Stimulated activated CD4-positive, alpha-beta T cell treated with anti-CD3 and anti-CD28 coated beads, TNF-alpha, amount 100 ng/mL, for 4 hours (primary cell): ENCODE measurements at places on chromosomes 7 and 10.

GRCh38 chr10:46549171-46550075, 7.0 kb downstream of the GPRIN2 start:
- no peak for DNase-seq

- no peak for DNase-seq
Observed at GRCh38 chr7:129951226-129952085, 1.3 kb downstream of the UBE2H start.

- DNase-seq: no peak
Observed at GRCh38 chr10:119031496-119032059, 2.1 kb downstream of the NANOS1 start.

GRCh38 chr7:11831156-11831735, 752 bp downstream of the THSD7A start:
- DNase-seq: no peak

DNA sequence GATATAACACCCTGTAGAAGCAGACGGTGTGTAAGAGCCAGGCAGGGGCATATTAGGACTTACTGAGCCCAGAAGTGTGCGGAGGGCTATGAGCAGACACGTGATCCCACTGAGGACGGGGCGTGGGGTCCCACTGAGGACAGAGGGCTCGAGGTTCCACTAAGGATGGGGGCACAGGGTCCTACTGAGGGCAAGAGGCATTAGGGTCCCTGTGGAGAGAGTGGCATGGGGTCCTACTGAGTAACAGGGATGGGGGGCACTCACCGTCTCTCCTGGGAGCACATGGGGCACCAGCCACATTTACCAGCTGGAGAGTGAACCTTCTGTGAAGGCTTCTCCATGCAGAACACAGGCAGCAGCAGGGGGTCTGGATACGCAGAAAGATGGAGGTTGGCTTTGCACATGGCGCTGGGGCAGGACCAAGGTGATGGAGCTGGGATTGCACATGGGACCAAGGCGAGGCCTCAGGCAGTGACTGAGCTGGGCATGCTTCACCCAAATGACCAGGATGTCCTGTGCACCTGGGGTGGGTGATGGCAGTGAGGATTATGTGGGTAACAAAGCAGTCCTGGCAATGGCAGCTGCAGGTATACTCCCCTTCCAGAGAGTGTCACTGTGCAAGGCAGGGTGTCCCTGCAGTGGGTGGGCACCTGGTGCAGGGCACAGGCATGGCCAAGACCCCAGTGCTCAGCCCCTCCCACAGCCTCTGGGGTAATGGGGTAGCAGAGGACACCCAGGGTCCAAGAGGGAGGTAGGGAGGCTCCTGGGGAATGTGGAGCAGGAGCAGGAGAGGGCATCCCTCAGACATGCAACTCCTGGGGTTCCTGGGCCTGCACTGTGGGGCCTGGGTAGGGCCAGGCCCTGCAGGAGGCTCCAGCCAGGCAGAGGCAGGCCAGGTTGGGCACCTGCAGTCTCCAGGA, 278.1 kb downstream of the TCERG1L start:
- no peak for DNase-seq

DNA sequence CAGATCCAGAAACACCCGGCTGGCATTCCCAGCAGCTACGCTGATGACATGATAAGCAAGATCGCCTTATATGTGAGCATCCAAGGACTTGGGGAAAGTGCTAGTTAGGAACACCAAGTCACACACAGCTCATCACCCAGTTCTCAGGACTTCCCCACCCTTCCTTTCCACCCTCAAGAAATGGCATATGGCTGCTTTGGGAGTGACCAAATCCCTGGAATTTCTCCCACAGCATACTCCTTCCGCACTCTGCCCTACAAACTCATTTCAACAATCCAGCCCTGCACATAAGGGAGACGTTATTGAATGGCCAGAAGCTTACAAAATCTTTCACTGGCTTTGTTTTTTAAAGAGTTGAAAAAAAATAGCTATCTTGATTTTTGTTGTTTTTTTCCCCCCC, 4.2 kb downstream of the ITIH5 start:
- no peak for DNase-seq

DNA sequence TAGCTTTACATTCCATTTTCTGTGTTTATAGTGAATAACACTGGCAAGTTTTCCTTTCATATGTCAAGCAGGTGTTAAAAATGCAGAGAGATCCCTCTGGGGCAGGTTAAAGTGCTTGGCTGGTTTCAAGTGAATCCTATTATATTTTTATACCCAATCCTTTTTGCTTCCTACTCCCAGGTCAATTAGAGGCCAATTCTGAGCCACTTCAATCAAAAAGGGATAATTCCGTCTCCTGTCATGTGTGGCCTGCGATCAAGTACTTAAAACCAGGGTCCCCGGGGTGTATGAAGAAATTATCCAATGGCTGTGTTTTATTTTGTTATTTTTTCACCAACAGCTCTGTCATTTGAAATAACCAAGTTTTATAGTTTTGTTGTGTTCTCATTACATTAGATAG, 313.2 kb downstream of the PRPF18 start:
- DNase-seq: no peak

DNA sequence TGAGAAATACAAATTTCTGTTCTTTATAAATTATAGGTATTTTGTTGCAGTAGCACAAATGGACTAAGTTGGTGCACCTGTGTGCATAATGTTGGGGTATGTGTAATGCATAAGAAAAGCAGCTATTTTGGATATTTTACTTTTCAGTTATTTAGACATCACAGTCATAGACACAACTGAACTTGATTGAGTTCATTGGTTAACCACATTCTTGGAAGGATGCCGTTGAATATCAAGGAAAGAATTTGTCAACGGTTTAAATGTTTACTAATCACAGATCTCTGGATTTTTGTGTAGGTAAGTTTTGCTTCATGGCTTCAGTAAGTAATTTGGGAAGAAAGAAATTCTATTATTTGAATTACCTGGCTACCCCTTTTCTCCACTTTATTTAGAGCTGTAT, 4.1 kb downstream of the OTUD1 start:
- no peak for DNase-seq

- DNase-seq: no peak
Observed at GRCh38 chr10:43217563-43218205, 49.2 kb downstream of the RASGEF1A start.

DNA sequence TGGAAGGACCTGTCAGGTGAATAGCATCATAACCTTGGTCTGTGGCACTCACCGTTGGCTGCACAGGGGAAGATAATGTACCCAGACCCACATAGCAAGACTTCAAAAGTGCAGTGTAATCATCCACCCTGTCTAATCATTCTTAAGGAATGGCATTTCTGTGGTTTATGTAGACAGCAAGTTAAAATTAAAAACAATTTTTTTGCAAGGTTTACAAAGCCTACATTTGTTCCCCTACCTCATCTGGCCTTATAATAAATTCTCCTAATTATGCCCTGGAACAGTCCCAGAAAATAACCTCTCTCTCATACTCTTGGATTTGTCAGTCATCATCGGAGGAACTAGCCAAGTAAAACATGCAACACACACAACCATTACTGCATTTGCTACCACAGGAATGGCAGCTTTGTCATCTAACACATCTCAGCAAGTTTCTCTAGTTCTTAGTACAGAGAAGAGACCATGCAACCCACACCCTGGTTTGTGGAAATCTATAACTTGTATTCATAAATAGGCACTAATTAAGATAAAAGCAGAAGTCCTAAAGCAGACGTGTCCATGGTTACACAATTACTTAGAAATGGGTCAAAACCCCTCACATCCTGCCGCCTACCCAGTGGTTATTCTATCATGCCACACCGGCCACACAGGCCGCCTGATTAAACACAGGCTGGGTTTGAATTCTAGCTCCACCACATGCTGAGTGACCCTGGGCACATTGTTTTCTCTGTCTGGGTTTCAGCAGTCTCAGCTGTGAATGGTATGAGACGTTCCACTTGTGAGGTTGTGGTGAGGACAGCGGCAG, 19.1 kb downstream of the ABLIM1 start:
- DNase-seq: no peak

GRCh38 chr7:90560730-90561129, 35.4 kb upstream of the CDK14 start:
- DNase-seq: no peak

- DNase-seq: no peak
Observed at GRCh38 chr10:107118866-107119265, 45.6 kb downstream of the SORCS1 start.

GRCh38 chr10:58017719-58018367, 249.9 kb downstream of the IPMK start:
- no peak for DNase-seq

DNA sequence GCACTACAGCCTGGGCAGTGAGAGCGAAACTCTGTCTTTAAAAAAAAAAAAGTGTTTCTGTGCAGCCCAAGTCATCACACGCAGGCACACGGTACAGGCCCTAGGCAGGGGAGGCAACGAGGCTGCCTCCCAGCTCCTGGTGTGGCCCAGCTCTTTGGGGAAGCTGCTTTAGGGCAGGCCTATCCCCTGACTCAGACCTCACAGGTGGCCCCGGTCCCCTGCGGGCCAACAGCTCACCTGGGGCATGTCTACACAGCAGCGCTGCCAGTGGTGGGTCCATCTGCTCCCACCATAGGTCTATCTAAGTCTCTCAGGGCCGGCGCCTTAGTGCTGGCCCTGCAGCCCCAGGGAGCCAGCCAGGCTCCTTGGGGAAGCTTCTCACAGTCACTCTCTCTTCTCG, 31.4 kb downstream of the ZAN start:
- no peak for DNase-seq

- no peak for DNase-seq
Observed at GRCh38 chr7:77866786-77867536, 68.4 kb downstream of the PHTF2 start.

GRCh38 chr10:103111918-103112877, 80.9 kb downstream of the NT5C2 start:
- no peak for DNase-seq

GRCh38 chr7:105691680-105692564, 110.6 kb upstream of the EFCAB10 start:
- DNase-seq: peak; percentile 42

GRCh38 chr7:140521421-140521820, 42.1 kb upstream of the MKRN1 start:
- no peak for DNase-seq

- no peak for DNase-seq
Observed at GRCh38 chr10:78405231-78405630, 371.6 kb downstream of the RPS24 start.

DNA sequence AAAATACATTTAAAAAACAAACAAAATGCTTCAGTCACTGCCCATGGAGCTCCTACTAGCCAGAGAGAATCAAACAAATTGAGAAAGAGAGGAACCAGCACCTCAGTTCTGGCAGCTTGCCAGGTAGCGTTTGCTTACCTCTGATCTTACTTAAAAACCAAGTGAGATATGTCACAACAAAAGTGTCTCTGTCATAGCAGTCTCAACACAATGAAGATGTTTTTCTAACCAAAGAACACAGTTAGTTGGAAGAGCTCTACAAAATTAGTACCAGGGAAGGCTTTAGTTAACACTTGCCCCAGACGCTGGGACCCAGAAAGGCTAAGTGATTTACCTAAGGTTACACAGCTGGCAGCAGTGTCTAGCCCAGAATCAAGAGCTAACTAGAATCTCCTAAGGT, 3.4 kb downstream of the DOCK4 start:
- DNase-seq: no peak

- no peak for DNase-seq
Observed at GRCh38 chr10:44865289-44865671, 45.9 kb upstream of the TMEM72 start.

GRCh38 chr10:29734962-29735627, 100.3 kb upstream of the SVIL start:
- DNase-seq: peak; percentile 34

- DNase-seq: no peak
Observed at GRCh38 chr7:139739863-139740597, 37.8 kb downstream of the HIPK2 start.

GRCh38 chr7:155867734-155868400, 55.6 kb upstream of the SHH start:
- DNase-seq: no peak

DNA sequence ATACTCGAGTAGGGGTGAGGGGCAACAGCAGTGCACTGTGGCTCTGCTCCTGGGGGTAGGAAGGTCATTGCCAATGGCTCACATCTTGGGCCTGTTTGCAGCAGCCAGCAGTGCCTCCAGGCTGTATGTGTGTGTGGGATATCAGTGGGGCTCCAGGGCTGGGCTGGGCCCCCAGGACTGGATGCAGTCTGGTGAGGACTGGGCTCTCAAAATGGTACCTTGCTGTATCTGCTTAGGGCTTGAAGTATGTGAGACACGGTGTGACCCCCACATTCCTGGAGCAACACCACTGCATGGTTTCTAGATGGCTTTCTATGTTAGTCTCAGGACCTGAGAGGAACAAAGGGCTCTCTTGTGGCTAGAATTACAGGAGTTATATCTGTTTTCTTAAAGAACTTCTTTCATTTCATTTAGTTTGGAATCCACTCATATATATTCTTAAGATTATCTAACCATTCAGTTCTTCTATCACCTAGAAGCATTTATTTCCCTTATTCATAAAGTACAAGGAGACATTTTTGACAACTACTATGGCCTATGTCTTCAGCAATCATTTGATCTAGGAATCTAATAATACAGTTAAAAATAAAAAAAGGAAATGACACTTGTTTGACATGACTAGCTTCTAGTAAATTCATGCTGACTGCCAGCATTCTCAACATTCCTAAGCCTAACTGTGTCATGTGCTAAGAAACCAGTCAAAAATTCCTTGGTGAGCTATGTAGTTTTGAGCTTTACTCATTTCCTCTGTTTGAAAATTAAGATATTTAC, 443.2 kb upstream of the SEMA3A start:
- DNase-seq: no peak

GRCh38 chr7:158313931-158314330, 273.7 kb downstream of the PTPRN2 start:
- DNase-seq: no peak
